Fibroblast of pulmonary artery (primary cell): ENCODE measurements at places on chromosomes 12 and 14.
A peak's percentile ranks its signal among the peaks of the same experiment; 100 is the strongest.

GRCh38 chr12:97375310-97375709 lies 87.3 kb upstream of the RMST start:
- DNase-seq, result no peak

DNA sequence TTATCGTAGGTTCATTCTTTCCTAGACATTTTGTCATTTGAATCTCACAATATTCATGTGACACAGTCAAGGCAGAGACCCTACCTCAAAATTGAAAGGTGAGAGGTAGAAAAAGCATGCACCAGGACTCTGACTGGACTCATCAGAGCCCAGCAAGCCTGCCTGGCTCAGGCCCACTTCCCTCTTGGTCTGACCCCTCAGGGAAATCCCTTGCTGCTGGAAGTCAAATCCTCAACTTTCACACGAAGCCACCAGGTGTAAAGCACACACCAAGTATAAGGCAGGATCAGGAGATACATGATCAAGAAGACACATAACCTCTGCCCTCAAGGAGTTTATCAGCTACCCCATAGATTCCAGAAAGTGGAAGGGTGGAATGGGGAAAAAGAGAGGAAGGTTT lies 18.8 kb downstream of the NIN start:
- DNase-seq, result no peak

DNA sequence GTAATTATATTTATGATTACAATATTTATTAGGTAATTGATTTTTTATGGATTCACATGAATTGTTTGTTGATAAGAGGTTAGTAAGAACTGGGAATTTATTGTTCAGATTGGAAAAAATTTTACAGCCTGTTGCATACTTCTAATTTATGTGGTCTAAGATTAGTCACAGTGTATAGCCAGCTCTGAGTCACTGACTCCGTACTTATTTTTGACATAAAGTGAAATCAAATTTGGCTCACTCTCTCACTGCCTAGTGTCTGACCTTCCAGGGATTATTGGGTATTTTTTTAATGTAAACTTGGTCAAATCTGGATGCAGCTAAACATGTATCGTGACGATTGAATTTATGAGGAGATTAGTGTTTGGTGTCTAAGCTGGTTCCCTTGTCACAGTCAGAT lies 109.3 kb downstream of the PTPRQ start:
- DNase-seq, result peak; percentile 82

DNA sequence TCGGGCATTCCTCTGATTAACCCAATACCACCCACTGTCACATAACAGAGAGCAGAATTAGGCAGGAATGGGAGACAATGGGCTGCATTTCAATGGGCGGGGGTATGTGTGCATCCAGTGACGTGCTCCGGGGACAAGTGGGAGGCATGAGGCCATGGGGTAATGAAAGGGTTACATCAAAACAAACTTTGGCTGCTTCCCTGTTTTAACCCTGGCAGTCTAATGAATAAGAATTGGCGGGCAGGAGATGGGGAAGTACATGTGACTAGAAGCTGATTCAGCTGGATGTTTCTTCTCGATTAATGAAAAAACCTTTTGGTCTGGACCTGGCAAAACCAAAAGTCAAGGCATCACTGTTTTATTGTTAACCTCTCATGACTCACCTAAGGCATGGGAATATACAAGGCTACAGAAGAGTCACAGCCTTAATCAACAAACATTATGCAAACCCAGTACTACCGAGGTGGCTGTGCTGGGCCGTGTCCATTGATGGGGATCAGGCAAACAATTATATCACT lies 44.2 kb downstream of the SOCS2 start:
- DNase-seq, result no peak

GRCh38 chr12:113903381-113903863 lies 62.7 kb downstream of the RBM19 start:
- peak; percentile 52 for DNase-seq

DNA sequence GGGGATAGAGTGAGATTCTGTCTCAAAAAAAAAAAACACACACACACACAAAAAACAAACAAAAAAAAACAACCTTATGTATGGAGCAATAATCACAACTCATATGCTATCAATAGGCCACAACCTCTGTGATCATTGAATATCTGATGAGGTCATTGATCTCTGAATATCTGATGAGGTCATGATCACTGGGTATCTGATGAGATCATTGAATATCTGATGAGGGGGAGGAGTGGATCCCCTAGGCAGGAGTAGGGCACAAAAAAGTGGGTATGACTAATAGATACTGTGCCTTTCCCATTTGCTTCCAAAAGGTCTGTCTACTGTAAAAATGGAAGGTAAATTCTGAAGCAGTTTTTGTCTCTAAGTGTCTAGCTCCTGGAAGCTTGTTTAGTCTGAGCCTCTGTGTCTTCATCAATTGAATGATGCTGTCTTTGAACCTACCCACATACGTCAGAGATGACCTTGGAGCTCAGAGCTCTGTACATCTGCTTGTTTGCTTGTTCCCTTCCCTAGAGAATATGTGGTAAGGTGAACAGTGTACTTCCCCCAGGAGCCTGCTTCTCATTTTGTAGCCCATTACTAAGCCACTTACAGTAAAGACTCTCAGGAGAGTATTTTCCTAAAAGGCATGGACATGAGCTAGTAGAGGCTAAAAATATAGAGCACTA lies 13.6 kb downstream of the PAH start:
- DNase-seq, result no peak

GRCh38 chr12:53388932-53389331 lies 9.0 kb downstream of the SP1 start:
- DNase-seq, result no peak

- DNase-seq, result no peak
These were observed 97.1 kb downstream of the DAD1 start for GRCh38 chr14:22491683-22492621.

GRCh38 chr12:24244231-24244630 lies 294.8 kb upstream of the SOX5 start:
- no peak for DNase-seq
